ENCODE measurements at places on chromosomes 6 and 20. TPM values are rescaled to one million over a fixed set of nuclear protein-coding genes. Genes with fewer than 3 reads are reported as not detected.

DNA sequence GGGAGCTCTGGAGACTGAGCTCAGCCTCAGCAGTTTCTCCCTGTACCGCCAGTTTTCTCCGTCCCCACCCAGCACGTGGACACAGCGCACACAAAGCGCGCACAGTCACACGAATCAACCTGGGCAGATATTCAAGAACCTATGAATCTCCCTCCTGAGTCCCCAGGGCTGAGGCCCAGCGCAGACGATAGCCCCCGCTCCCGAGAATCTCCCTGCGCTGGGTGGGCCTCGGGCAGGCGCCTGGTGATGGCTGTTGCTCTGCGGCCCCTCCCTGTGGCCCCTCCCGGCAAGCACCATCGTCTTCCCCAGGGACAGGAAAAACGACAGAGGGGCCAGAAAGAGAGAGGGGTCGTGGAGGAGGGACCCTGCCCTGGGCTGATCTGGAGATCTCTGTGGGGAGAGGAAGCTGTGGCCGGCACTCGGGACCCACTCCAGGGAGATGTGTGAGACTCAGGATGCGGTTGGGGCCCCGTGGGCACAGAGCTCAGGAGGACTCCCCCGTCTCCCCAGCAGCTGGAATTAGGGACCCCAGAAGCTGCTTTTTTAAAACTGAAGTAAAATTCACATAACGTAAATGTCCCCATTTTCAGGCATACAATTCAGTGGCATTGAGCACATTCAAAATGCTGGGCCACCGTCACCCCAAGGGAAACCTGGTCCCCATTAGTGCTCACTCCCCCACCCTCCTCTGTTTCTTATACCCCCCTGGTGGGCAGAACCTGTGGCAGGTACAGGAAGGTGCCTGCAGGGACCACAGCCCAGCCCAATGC is 330.8 kb downstream of the TAF4 start:
- no peak for DNase-seq

- DNase-seq: no peak
Observed at GRCh38 chr6:77620278-77620882, 32.5 kb upstream of the MEI4 start.

The KCNK5 gene
- total RNA-seq: 242 TPM

The GPRC6A gene
- total RNA-seq: not detected

DNA sequence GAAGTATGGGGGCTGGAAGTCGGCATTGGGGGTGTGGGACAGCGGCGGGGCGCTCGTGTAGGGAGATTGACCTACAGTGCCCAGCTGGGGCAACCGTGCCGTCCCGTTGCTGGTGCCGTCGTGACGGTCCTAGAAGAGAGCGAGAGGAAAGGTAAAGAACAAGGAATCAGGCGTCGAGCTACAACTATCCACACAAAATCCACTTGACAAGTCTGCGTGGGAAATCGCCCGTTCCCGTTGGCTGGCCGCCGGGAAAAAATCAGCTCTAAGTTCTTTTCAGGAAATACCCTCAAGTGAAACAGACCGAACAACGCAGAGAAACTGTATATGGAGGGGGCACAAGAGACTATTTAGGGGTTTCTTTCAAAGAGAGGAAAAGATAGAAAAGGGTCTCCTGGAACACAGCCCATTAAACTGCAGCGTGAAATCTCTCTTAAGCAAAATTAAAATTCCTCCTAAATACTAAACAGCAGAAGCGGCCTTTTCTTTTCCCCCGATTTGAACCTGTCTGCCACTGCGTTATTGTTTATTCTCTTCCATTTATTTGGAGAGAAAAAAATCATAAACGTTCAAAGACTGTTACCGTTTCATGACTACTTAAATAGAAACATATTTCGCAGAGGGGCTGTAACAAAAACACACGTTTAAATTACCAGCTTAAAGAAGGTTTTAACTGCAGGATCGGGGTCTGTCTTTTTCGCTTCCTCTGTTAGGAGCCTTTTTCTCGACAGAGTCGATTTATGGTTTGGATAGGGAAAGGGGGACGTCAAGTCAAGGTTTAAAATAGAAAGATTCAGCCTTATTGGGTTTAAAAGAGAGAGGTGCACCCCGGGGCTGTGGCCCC is 4.4 kb downstream of the TFAP2A start:
- no peak for DNase-seq

GRCh38 chr6:46015119-46015968 is at the start of gene CLIC5:
CLIC5 (minus strand) TSS chr6:46015860; CDS start chr6:46015542, 318 bp downstream.
- DNase-seq: peak; percentile 49

- DNase-seq: no peak
Observed at GRCh38 chr20:13219327-13220193, 1.5 kb upstream of the ISM1 start.

DNA sequence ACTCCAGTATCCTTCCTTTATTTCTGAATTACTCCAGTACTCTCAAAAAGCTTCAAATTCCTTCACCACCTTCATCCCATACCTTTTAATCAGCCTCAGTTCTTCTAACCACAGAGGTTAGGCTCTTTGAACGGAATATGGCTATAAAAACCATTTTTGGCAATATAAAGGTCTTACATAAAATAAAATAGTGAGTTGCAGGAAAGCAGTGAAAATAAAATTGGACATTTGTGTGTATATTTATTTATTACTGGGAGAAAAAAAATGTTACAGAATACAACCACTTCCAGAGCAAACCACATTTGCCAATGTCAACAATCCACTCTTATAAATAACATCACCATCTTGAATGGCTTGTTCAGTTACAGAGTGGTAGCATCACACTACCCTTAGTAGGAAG is 7.7 kb downstream of the HDDC2 start:
- DNase-seq: no peak

The GINS1 gene
- 1.4 TPM for total RNA-seq

- no peak for DNase-seq
Observed at GRCh38 chr6:157203764-157204163, 119.6 kb downstream of the TMEM242 start.

DNA sequence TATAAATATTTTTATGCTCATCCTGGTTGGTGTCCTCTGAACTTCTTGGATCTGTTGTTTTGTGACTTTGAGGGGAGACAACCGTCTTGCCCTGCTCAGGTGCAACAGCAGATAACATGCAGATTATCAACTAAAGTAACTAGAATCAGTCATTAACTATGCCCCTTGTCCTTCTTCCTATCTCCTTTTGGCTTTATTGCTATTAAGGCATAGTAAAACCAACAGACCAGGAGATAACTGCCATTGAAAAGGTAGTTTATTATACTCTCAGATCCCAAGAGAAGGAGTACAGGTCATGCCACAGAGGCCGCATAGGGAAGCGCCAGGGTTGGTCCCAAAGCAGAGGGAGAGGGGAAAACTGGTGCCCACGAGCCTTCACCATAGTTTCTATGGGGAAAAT is 418.2 kb downstream of the GJA1 start:
- no peak for DNase-seq

The NXT1 gene
- total RNA-seq: 10.5 TPM

- no peak for DNase-seq
Observed at GRCh38 chr20:45352729-45353128, 4.5 kb upstream of the SDC4 start.

The DDX43 gene
- 1.6 TPM for total RNA-seq

The TP53TG5 gene
- not detected for total RNA-seq

The FAM217A gene
- total RNA-seq: 0.09 TPM

DNA sequence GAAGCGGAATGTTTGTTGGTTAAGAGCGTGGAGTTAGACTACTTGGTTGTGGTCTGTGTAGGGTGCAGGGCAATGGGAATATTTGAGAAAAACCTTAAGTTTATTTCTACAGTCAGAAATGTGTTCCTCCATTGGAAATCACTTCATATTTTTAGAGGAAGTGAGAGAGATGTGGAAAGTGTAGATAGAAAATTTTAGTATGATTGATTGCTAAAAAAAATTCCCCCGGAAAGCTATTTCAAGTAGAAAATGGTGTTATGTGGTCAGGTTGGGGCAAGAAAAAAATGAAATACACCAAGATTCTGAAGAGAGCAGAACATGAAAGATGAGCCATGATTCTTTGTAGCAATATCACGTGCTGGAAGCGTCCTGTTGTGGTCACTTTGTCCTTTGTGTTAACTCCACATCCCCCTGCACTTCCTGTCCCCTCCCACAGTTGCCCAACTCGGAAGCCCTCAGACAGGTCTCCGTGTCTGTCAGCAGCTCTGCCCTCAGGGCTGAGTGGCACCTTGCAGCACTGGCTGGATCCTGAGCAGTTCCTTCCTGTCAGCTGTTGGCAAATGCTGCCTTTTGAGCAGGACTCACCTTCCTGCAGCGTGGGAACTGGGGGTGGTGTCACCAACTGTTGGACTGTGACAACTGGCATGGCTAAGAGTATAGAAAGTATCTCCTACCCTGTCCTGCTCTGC is 137.5 kb upstream of the SLC24A3 start:
- no peak for DNase-seq

The HLA-DQA2 gene
- total RNA-seq: 2.4 TPM

- peak; percentile 53 for DNase-seq
Observed at GRCh38 chr20:17835240-17835933, 133.2 kb downstream of the SNX5 start.

GRCh38 chr6:82144007-82144851 is 103.3 kb downstream of the IBTK start:
- DNase-seq: peak; percentile 16

GRCh38 chr20:51376111-51376510 is 166.4 kb downstream of the NFATC2 start:
- no peak for DNase-seq

DNA sequence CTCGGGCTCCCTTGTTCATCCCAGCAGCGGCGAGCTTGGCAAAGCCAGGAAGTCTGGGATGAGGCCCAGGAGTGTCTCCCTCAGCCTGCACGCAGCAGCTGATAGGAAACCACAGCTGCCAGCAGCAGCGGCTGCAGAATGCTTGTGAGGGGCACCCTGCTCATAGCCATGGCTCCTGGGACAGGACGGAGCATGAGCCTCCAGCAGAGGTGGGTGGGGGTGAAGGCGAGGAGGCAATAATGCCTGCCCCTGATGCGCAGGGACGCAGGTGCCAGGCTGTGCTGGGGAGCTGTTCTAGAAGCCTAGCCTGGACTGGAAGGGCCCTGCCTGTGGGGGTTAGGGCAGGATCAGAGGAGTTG is 157.9 kb downstream of the CD83 start:
- peak; percentile 41 for DNase-seq

- DNase-seq: no peak
Observed at GRCh38 chr6:11536795-11537194, 754 bp upstream of the TMEM170B start.

GRCh38 chr20:2751347-2751877 is 49.0 kb downstream of the CPXM1 start:
- no peak for DNase-seq

- no peak for DNase-seq
Observed at GRCh38 chr6:170089963-170090362, 200.9 kb downstream of the DLL1 start.

DNA sequence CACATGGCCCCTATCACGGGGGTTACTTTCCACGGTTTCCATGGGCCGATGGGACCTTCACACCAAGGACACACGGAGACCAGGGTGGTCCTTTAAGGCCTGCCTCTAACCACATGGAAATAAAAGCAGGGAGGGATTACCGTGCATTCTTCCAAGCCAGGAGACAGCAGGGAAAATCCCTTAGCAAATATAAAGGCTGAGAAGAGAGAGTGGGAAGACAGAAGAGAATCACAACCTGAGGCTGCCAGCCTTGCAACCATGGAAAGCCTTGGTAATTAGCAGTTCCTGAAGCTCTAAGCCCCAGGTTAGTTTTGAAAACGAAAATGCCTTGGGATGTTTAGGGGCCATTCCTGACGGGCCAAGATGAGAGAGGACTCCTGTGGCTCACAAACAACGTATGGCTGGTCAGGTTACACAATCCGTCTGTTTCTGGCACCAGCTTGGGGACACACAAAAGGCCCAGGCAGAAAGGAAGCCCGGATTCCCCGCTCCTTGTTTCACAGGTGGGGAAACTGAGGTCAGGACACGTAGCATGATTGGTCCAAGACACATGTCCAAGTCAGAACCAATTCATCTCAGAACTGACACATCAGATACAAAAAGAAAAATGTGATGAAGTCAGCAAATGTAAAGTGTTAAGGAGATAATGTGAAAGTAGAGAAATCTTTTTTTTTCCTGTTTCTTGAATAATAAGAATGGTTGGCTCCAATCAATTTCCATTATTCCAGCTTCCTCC is 2.8 kb downstream of the PREX1 start:
- no peak for DNase-seq

DNA sequence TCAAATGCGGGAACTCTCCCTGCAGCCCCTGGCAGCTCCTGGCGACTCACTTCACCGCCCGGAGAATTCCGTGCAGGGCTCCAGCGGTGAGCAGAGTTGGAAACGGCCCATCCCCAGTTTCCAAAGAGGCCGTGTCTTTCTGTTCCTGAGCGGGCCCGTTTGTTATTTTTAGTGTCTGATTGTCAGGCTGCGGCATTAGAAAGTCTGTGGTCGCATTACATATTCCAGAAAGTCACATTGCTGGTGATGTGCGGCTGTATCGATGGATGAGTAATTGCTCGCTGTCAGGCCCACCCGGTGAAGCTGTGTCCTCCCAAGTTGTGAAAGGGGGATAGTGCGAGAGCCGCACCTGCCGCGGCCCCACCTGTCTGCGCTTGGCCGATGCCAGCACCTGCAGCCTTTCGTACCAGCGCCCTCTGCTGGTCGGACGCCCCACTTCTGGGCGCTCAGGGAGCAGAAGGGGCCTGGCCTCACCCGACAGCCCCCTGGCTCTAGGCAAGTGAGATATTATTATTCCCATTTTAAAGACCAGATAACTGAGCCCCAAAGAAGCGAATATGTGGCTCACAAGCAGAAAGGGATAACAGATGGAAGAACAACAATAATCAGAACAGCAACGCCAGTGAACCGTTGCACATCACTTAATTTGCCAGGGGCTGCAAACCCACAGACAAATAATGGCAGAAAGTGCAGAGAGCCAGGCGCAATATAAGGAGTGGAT is 244.9 kb downstream of the TSHZ2 start:
- peak; percentile 69 for DNase-seq

- DNase-seq: no peak
Observed at GRCh38 chr6:145534989-145535388, 200.3 kb downstream of the EPM2A start.

GRCh38 chr20:50026746-50027575 is 44.2 kb downstream of the SNAI1 start:
- no peak for DNase-seq

The CTCFL gene
- 0.17 TPM for total RNA-seq

GRCh38 chr20:50146732-50147662 is 6.5 kb downstream of the PEDS1 start:
- DNase-seq: peak; percentile 62

The MATN4 gene
- 0.09 TPM for total RNA-seq

DNA sequence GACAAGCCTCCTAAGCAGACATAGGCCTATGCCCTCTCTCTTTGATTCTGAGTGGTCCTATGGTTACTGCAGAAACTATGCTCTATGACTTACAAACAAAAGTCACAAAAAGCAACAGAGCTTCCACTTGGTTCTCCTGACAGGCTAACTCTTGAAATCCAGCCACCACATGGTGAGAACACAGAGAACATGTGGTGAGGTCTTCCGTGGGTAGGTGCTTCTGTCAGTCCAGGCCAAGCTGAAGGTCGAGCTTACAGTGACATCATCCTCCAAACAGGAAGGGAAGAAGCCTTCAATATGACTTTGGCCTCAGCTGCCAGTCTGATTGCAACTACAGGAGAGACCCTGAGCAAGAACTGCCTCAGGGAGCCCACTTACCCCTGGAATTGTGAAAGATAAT is 265.5 kb downstream of the TBX18 start:
- no peak for DNase-seq

The MPC1 gene
- total RNA-seq: 45.9 TPM
